Stimulated activated CD4-positive, alpha-beta T cell treated with anti-CD3 and anti-CD28 coated beads, TNF-alpha, amount 100 ng/mL, for 1 hour (primary cell): ENCODE measurements at places on chromosomes 1 and 21.

DNA sequence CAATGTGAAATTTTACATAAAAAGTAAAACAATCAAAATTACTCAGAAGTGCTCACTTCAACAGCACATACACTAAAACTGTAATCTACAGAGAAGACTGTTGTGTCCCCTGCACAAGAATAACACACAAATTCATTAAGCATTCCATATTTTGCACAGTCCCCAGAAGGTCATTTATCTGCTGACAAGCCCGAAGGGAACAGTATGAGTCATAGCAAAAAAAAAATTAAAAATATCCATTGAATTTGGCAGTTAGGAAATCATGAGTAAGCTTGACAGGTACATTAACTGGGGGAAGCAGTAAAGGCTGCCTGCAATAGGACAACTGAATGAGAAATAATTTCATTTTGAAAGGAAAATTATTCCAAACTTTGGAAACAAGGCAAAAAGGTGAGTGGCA is 3.3 kb upstream of the CACYBP start:
- DNase-seq: no peak

DNA sequence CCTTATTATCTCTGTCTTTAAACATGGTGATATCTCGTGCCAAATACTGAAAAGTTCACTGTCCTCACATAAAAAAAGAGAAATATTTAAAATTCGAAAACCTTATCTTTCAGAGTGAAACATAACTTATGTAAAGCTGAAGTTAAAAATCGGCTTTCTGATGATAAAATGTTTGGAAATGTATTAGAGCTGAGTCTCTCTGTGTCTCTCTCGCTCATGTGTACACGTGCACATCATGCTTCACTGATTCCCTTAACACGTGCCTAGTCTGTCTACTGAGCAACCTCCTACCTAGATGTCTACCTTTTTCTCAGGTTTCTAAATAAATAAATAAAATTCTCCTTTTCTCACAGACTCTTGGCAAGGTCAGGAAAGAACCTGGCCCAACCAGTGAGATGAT is 17.1 kb downstream of the HHIPL2 start:
- no peak for DNase-seq

DNA sequence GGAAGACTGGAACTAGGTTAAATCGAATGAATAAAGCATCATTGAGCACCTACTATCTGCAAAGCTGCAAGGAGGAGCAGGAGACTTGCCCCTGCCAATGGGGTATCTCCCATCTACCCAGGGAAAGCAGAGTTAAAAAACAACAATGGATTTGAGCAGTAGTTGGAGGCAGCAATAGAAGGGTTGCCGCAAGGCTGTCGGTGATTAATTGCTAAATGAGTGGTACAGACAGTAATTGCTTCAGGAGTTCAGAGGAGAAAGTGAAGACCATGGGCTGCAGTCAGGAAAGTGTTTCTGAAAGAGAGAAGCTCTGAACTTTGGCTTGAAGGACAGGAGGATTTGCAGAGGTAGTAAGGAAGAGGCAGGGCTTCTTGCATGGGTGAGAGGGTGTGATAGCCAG is 152.9 kb downstream of the ACTL8 start:
- DNase-seq: no peak

GRCh38 chr1:153488731-153489130 is 28.3 kb upstream of the S100A7 start:
- DNase-seq: no peak
